ENCODE measurements at places on chromosomes 2 and 18.

GRCh38 chr2:203143391-203143790 lies 95.4 kb upstream of the CYP20A1 start:
- DNase-seq, result no peak

DNA sequence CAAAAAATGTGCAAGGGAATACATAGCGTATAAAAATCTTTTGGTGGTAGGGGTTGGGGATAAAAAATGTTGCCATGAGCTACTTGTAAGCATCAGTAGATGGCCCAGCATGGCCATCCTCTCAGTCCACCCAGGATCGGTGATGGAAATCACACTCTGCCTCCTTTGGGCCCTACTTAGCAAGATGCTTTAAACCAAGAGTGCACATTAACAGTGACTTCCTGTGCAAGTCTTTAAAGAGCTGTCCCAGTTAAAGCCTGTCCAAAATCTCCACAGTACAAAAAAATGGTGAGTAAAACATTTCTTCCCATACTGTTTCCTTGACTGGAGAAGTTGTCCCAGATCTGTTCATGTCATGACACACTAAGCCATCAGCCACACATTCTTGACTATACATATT lies 18.0 kb downstream of the ANKRD44 start:
- no peak for DNase-seq

GRCh38 chr2:127098711-127099110 lies 8.2 kb downstream of the BIN1 start:
- no peak for DNase-seq

- no peak for DNase-seq
These were observed 99.4 kb upstream of the PPP1CB start for GRCh38 chr2:28652217-28652616.

DNA sequence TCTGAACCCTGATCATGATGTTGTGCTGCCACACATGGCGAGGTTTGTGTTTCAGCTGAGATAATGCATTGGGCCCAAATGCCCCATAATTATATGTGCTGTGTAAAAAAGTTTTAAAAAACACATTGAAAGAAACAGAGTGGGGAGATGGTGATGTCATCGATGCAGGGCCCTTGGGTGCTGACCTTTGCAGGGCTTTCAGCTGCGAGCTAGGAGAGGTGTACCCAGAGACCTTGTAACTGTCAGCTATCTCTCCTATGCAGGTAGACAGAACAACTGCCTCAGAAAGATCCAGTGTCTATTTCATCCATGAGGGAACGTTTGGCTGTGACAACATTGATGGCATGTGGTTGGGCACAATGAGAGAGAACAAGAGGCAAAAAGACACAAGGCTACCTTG lies 286.9 kb upstream of the CELF4 start:
- no peak for DNase-seq

GRCh38 chr18:78304192-78305164 lies 675.1 kb upstream of the SALL3 start:
- DNase-seq, result no peak

DNA sequence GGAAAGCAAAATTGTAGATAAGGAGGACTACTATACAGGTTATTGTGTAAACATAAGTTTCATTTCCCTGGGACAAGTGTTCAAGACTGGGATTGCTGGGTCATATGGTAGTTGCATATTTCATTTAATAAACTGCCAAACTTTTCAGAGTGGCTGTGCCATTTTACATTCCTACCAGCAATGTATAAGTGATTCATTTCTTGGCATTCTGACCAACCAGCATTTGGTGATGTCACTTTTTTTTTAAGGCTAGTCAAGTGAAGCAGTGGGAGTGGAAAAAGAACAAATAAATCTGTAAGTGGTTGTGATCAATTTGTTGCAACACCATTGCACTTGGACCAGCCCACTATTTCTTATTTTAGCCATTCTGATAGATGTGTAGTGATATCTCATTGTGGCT lies 5.2 kb upstream of the CHCHD5 start:
- no peak for DNase-seq
